Stimulated activated CD4-positive, alpha-beta T cell treated with anti-CD3 and anti-CD28 coated beads, Interleukin-15, amount 100 ng/mL, for 1 hour (primary cell): ENCODE measurements at places on chromosomes 1 and 21.
A peak's percentile ranks its signal among the peaks of the same experiment; 100 is the strongest.

DNA sequence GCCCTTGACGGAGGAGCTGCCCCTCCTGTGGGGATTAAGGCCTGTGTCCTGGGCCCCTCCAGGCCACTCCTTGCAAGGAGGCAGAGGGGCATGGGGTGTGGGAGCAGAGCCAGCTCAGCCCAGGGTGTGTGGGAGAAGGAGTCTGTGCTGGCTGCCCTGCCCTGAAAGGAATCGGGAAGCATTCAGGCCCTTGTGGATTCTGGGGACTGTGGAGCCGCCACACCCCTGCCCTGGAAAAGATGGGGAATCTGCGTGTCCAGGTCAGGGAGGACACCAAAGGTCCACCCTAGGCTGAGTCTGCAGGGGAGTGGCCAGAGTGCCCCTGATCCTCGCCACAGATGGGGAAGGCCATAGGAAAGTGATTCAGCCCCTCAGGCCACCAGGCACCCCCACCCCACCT is 16.5 kb upstream of the PRDM16 start:
- DNase-seq = no peak

GRCh38 chr1:229900220-229900619 is 166.8 kb upstream of the GALNT2 start:
- DNase-seq = no peak

- no peak for DNase-seq
Measured at GRCh38 chr1:224929335-224930237, at the start of gene DNAH14. DNAH14 (plus strand) TSS chr1:224929675; CDS start chr1:224952703, 23,028 bp downstream.

DNA sequence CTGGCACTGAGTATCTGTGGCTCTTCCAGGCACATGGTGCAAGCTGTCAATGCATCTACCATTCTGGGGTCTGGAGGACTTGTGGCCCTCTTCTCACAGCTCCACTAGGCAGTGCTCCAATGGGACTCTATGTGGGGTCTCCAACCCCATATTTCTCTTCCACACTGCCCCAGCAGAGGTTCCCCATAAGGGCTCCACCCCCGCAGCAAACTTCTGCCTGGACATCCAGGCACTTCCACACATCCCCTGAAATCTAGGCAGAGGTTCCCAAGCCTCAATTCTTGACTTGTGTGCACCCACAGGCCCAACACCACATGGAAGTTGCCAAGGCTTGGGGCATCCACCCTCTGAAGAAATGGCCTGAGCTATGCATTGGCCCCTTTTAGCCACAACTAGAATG is 18.8 kb downstream of the ODF2L start:
- no peak for DNase-seq

DNA sequence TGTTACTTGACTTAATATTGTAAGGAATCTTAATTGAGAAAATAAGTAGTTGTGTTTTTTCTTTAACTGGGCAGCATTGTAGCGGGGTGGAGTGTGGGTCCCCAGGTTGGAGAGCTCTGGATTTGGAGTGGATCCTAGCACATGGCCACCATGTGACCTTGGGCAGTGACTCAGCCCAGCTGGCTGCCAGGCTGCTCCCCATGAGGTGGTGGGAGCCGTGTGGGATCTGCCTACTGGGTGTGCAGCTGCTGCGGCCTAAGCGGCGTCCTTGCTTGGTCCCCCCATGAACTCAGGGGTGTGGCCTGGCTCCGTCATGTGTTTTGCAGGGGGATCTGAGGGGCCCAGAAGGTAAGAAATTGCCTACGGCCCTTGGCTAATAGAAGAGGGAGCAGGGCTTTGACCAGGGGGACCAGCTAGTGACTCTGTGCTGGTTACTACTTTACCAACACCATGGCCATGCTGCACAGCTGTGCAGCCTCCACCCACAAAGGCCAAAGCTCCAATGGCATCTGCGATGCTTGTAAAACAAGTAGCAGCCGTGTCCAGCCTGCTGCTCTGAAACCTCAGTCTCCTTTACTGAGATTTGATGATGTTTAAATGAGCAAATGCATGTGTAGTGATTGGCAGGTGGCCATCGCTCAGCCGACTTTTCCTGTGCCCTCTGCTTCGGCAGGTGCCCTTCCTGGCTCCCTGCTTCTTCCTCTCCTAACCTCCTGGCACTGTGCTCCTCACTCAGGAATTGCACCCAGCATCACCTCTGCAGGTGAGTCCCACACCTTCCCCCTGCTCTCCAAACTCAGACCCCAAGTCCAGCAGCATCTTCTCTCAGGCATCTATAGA is 68.3 kb downstream of the ADARB1 start:
- no peak for DNase-seq

GRCh38 chr1:19186001-19186400 is 24.1 kb downstream of the UBR4 start:
- DNase-seq = no peak

GRCh38 chr21:43984905-43985689 is 27.0 kb upstream of the TRAPPC10 start:
- DNase-seq = no peak

DNA sequence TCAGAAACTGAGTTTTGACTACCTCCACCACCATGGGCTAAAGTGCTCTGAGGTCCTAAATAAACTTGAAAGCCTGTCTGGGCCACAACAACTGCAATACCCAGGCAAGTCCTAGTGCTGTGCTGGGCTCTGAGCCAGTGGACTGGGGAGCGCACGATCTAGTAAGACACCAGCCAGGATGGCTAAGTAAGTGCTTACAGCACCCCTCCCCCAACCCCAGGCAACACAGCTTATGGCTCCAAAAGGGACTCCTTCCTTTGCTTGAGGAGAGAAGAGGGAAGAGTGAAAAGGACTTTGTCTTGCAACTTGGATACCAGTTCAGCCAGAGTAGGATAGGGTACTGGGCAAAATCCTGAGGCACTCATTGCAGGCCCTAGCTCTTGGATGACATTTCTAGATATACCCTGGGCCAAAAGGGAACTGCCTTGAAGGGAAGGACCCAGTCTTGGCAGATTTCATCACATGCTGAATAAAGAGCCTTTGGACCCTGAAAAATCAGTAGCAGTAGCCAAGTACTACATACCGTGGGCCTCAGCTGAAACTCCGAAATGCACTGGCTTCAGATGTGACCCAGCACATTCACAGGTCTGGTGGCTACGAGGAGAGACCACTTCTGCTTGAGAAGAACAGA is 1.6 kb downstream of the C1orf105 start:
- no peak for DNase-seq

DNA sequence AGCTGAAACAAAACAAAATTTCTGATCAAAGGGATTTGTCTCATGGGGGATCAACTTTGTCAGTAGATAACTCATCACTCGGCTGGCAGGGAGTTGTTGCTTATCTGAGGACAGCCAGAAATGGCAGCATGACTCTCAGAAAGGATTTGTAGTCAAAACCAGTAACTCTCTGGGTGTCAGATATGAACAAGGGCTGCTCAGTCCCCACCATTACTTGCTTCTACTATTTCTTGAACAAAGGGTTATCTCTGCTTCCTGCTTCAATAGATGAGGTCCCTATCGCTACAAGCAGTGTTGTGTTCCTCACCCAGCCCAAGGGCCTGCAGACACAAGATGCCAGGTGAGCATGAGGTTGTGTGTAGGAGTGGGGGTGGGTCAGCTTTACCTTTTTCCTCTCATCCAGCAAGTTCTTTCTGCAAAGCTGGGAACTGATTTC is 116.2 kb downstream of the PTBP2 start:
- no peak for DNase-seq

DNA sequence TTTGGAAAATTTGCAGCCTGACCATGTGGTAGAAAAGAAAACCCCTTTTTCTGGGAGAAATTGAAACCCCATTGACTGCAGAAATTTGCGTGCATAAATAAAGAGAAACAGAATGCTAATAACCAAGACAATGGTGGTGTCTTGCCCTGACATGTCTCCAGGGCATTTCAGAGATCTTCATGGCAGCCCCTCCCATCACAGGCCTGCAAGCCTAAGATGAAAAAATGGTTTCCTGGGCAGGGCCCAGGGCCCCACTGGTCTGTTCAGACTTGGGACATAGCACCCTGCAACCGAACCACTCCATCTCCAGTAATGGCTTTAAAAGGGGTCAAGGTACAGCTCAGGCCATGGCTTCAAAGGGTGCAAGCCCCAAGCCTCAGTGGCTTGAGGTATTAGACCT is 71.6 kb upstream of the SGIP1 start:
- DNase-seq = no peak

DNA sequence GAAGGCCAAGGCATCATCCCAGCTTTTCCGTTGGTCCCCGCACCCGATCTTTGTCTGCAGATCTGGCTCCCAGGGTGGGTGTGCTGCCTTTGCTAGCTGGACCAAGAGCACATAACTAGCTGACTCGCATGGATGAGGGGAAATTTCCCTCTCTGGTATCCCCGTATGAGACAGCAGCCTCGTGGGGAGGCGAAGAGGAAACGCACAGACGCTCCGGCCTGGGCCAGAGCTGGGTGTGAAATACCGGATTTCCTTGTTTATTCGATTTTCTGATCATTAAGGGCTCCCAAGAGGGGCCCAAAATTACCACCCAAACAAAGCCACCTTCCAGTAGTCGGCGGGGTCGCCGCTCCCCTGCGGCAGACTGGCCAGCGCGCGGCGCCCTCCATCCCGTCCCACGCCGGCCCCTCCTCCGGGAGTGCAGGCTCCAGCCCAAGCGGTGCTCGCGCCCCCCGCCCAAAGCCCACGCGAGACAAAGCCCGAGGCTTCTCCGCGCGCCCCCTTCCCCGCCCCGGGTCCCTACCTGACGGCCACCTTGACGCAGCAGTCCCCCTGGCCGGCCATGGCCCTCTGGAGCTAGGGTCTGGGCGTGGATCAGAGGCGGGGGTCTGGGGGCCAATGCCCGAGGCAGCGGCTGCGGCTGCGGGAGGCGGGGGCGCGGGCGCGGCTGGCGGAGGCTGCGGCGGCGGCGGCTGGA is 546 bp downstream of the KIF21B start:
- peak; percentile 9 for DNase-seq

DNA sequence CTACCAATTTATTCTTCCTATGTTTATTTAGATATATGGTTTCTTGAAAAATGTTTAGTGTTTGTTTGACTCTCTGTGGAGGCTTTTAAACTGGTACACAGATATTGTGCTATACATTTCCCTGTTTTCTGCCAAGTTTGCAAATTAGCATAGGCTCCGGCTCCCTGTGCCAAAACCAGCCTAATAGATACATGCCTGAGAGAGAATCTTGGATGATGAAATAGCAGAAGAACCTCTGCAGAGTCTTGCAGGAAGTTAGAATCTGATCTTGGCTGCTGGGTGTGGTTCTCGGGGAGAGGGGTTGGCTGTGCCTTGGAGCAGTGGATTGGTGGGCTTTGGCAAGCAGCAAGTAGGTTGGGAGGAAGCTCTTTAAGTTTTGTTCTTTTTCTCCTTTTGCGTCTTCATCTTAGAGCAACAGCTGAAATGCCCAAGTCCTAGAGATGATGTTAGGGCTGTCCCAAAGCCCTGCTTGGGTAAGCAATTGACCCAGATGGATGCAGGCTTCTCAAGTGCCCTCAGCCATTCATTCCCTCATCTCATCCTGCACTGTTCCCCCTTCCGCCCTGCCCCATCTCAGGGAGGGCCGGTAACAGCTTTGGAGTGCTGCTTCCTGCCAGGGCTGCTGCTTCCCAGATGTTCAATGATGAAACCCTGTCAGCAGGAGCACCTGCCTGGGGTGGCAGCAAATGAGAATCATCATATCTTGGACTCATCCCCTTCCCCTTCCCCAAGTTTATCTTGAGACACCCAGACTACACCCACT is 9.3 kb downstream of the PLA2G2A start:
- no peak for DNase-seq

DNA sequence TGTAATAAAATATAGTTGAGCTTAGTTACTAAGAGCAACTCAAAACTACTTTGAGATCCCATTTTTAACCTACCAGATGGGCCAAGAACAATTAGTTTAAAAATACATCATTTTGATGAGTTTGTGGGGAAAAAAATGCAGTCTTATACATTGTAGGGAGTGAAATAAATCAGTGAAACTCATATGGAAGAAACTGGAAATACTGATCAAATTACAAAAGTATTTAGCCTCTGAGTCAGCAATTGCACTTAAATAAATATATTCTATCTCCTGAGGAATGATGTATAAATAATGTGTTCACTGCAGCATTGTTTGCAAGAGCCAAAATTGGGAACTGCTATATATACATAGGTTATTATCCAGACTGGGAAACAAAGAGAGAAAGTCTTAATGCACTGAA is 4.6 kb upstream of the SMCP start:
- no peak for DNase-seq

- no peak for DNase-seq
Measured at GRCh38 chr1:174637487-174637886, 189.7 kb downstream of the GPR52 start.

DNA sequence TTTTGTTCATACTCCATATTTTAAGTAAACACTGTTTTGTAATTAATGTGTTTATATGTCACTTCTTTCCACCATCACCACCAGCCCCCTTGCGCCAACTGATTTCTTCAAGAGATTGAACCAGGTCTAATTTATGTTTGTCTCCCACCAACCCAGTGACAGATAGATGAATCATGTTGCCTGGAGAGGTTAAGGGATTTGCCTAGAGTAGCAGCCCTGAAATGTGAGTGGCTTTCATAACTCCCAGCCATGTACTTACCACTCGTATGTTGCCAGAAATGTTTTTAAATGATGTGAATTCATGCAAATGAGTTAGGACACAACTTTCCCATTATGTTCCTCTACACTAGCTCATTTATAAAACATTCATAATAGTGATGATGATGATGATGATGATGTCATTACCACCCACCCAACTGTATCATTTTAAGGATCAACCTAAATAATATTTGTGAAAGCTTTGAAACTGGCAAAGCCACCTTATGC is 86.9 kb downstream of the LRRC8D start:
- DNase-seq = no peak

DNA sequence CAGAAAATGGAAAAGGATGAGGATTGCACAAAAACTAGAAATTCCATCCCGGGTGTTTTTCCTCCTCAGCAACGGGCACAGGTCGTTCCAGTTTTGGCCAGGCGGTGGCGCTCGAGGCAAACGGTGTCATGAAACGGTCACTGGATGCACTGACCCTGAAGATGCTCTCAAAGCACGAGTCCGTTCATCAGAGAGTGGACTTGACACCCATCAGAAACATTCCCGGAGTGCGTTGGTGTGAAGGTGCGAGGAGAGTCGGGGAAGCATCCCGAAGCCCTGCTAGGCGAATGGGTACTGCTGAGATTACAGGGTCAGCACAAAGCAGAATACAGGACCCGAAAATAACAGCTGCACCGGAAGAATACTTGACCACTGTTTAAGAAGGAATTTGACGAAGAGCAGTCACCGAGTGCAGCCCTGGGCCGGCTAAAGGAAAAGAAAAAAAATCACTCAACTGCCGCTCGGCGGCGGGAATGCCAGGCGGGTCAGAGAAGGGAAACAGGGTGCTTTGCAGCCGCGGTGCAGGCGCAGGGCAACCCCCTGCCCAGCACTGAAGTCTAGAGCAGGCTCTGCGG is 71.7 kb upstream of the ETS2 start:
- peak; percentile 62 for DNase-seq
